MG63 (cell line): ENCODE measurements at places on chromosomes 3 and 15. TPM values are rescaled to one million over a fixed set of nuclear protein-coding genes. Genes with fewer than 3 reads are reported as not detected.

KLF15 gene
- total RNA-seq: 0.22 and 0.26 TPM in 2 replicates

GRCh38 chr3:67015702-67016484 lies 17.8 kb downstream of the KBTBD8 start:
- no peak for DNase-seq

KNG1 gene
- not detected in 2 replicates for total RNA-seq

GRCh38 chr3:72664184-72664975 lies 183.9 kb downstream of the SHQ1 start:
- no peak for DNase-seq

DNA sequence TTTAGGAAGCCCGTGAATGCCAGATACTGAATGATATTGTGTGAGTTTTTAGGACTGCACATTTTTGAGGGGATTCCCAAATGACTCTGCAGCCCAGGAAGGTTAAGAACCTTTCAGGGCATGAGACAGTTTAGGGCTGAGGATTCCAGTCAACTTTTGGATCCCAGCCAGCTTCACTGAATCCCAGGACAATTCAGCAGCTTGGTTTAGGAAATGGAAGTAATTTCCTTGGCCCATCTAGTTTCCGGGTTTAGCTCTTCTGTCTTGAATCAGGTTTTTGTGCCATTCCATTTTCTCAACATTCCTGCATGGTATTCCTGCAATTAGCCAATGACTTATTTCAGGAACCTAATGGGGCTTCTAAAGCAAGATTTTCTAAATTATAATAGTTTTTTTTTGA lies 253.9 kb downstream of the LSAMP start:
- no peak for DNase-seq

DNA sequence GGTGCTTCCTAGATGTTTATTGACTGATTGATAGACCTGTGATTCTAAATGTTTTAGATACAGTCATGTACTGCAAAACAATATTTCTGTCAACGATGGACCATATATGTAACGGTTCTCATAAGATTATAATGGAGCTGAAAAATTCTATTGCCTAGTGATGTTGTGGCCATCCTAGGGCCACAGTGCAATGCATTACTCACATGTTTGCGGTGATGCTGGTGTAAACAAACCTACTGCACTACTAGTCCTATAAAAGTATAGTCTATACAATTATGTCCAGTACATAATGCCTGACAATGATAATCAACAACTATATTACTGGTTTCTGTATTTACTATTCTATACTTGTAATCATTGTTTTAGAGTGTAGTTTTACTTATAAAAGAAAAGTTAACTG lies 46.8 kb downstream of the CHST2 start:
- no peak for DNase-seq

ARHGEF26 gene
- total RNA-seq: 0.63 TPM in 1 of 2 replicates, not detected in the other

- peak; percentile 4 for DNase-seq
Observed at GRCh38 chr3:46276497-46277099, 34.3 kb downstream of the CCR3 start.

CHRNB4 gene
- total RNA-seq: not detected in 2 replicates

TMC3 gene
- total RNA-seq: not detected in 2 replicates

GRCh38 chr15:72389231-72389630 lies 8.9 kb upstream of the TMEM202 start:
- peak; percentile 5 for DNase-seq

GRCh38 chr3:48215466-48215865 lies 7.8 kb upstream of the CAMP start:
- no peak for DNase-seq

- peak; percentile 57 for DNase-seq
Observed at GRCh38 chr3:33980252-33980651, 181.8 kb downstream of the PDCD6IP start.

- no peak for DNase-seq
Observed at GRCh38 chr3:60427109-60427508, 824.1 kb downstream of the FHIT start.

MESP2 gene
- 1.8 TPM in 1 of 2 replicates, not detected in the other for total RNA-seq

GRCh38 chr15:100115066-100115710 lies 226.6 kb downstream of the ADAMTS17 start:
- no peak for DNase-seq

DNA sequence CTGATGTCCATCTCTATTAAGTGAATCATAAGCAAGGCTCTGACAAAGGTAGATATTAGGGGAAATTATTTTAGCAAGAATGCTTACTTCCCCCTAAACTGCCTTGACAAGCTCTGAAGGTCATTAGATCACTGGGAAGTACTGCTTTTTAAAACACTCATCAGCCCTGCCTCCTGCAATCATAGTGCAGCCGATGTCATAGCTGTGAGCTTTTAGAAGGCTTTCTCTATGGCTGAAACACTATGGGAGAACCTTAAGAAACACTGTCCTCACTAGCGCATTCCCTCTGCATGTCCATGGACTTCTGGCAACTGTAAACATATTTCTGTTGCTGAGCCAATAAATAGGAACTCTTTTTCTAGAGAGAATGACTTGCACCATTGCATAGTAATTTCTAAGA lies 38.7 kb upstream of the PTPRG start:
- DNase-seq: no peak

- no peak for DNase-seq
Observed at GRCh38 chr3:73657186-73657585, 32.4 kb upstream of the PDZRN3 start.

DNA sequence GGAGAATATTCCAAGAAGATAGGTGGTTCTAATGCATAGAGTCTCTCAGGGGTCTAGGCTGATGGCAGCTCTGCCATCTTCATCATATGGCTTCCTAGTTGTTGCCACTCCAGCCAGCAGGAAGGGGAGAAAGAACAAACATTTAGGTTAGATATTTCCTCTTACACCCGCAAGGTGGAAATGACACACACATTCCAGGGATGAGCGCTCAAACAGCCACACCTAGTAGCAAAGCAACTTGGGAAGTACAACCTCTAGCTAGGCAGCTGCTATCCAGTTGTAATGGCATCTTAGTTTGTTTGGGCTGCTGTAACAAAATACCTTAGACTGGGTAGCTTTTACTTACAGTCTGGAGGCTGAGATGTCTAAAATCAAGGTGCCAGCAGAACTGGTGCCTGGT lies 51.9 kb upstream of the ADAMTSL3 start:
- no peak for DNase-seq

DNA sequence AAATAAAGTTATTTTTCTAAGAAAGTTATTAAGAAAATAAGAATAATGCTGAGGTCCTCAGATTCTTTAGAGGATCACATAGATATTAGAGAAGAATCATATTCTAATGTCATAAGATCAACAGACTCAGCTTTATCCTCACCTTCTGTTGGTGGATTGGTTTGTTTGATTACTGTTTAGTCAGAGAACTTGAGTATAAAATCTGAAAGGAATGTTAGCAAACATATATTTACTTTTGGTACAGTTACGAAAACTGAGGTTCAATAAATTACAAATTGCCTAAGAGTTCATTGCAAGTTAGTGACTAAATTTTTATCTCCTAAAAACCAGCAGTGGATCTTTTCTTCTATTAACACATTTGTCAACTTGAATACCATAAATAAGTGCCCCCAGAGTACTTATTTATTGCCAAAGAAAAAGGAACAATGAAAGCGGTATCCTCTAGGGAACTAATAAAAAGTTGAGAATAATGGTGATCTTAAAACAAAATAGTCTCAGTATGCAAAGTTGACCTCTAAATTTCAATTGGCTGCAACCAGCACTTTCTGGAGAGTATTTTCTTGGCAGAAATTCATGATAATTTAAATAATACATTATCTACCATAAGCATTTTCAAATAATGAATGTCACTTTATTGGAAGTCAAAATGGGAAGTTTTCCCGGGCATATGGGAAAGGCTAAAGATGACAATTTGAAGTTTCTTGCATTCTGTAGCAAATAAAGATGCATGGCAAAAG lies 296.8 kb downstream of the OTOL1 start:
- DNase-seq: no peak

GRCh38 chr3:148459931-148460513 lies 237.7 kb upstream of the AGTR1 start:
- no peak for DNase-seq

- no peak for DNase-seq
Observed at GRCh38 chr3:40720863-40721262, 196.1 kb downstream of the ZNF621 start.

PRR20G gene
- not detected in 2 replicates for total RNA-seq

- DNase-seq: no peak
Observed at GRCh38 chr3:27358372-27358771, 10.8 kb downstream of the NEK10 start.

SQOR gene
- total RNA-seq: 58.2 and 82.8 TPM in 2 replicates

DNA sequence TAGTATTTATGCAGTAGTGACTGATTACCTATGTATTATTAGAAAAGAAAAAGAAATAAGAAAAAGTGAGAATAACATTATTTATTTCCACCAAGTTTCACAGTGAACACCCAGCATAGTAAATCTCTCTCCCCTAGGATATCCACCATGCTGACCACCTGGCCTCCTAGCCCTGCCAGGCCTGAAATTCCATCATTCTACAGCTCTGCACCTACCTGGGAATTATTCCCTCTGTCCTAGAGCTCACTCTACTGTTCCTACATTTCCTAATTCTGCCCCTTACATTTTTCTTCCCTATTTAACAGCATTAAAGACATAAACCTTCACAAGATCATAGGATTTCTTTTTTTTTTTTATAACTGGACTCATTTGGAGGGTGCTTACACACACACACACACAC lies 525.3 kb upstream of the PPP2R3A start:
- DNase-seq: no peak

GRCh38 chr3:184822654-184823053 lies 10.7 kb downstream of the VPS8 start:
- DNase-seq: no peak

GRCh38 chr3:51678186-51678585 lies 7.1 kb downstream of the TEX264 start:
- no peak for DNase-seq

DNA sequence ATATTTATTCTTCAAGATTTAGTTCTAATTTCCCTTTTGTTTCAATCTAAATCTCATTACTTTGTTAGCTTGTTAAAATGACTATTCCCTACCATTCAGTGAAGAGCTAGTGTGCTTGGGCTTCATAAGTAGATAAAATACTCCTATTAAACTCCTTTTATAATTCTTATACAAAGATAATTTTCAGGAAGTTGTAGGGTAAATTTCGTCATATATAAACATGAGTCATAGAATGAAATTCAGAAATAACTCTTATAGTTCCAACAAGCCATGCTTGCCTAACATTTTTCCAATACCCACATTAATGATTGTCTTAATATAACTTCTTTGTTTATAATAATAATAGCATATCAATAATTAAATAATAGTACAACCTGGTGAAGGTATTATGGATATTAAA lies 407.3 kb downstream of the NAALADL2 start:
- DNase-seq: no peak

GRCh38 chr3:87856126-87856525 lies 202.7 kb downstream of the CGGBP1 start:
- DNase-seq: no peak

CCR3 gene
- not detected in 2 replicates for total RNA-seq

DNA sequence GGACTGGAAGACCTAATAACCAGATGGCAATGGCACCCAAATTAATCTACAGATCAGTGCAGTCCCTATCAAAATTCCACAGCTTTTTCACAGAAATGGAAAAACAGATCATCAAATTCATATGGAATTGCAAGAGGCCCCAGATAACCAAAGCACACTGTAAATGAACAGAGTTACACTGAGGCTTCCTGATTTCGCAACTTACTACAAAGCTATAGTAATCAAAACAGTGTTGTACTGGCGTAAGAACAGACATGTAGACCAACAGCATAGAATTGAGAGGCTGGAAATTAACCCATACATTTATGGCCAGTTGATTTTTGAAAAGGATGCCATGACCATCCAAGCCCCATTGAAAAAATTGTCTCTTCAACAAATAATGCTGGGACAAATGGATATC lies 16.2 kb downstream of the XPC start:
- no peak for DNase-seq

- DNase-seq: no peak
Observed at GRCh38 chr15:40289140-40289775, 6.4 kb upstream of the ANKRD63 start.

GXYLT2 gene
- 0.81 and 0.89 TPM in 2 replicates for total RNA-seq

- DNase-seq: no peak
Observed at GRCh38 chr3:115517457-115518050, 105.8 kb upstream of the GAP43 start.

COL6A6 gene
- total RNA-seq: not detected in 2 replicates

GRCh38 chr3:78712941-78713340 lies 1054.9 kb downstream of the ROBO1 start:
- no peak for DNase-seq

- DNase-seq: no peak
Observed at GRCh38 chr15:77530576-77530975, 102.1 kb downstream of the LINGO1 start.

DNA sequence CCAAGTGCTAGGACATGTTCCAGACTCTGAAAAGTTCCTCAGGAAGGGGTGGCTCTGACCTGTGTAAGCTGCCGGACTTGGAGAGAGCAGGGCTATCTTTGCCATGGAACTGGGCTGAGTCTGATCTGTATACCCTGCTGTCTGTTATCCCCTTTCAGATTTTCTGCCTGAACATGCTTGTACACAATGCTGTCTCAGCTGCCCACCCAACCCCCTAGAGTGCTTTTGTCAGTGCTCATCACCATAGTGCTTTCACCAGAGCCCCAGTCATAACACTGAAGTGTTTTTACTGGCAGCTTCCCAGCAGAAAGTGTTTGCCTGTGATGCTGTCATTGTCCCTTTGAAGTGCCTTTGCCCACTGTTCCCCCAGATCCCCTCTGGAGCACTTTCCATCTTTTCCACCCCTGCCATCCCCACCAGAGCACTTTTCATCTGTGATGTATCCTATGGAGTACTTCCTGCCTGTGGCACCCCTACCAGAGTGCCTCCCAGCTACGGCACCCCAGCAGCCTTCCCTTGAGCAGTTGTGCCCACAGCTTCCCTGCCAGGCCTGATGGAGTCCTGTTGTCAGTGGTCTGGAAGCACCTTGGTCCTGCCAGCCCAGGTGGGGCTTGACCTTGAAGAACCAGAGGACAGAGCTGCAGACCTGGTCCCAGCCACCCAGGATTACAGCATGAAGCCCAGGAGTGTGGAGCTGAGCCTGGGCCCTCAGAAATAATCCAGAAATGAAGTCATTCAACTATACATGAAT lies 397.7 kb downstream of the DIPK2A start:
- no peak for DNase-seq

GRCh38 chr3:24688446-24689148 lies 193.9 kb upstream of the THRB start:
- no peak for DNase-seq

ADPRH gene
- 0.69 and 3.4 TPM in 2 replicates for total RNA-seq

DNA sequence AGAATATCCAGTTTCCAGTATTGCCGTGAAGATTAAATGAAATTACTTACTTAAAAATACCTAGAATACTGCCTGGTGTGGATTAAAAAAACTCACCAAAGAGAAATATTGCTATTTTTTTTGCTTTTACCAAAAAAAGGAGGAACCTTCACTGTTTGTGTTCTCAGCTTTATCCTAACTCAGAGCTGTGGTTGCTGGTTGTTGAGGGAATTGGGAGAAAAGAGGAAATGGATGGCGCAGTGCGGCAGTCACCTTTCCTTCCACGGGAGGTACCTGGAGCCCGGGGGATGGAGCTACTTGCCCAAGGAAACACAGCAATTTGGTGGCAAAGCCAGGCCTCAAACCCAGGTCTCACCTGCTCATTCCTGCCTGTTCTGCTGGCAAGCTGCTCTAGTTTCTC lies 270.3 kb downstream of the RPLP1 start:
- DNase-seq: no peak
